ENCODE measurements at places on chromosomes 2 and 18.

GRCh38 chr2:239344857-239345216 is 56.0 kb downstream of the HDAC4 start:
- DNase-seq = no peak

DNA sequence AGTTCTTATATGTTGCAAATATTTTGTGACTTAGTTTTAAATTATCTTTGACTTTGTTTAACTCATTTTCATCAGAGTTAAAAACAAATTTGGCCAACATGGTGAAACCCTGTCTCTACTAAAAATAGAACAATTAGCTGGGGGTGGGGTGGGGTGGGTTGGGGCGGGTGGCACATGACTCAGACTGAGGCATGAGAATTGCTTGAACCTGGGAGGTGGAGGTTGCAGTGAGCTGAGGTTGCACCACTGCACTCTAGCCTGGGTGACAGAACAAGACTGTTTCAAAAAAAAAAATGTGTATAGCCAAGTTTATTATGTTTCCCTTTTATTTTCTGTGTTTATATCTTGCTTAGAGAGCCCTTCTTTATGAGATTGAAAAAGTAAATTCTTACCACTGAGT is 14.2 kb upstream of the LIPG start:
- no peak for DNase-seq

DNA sequence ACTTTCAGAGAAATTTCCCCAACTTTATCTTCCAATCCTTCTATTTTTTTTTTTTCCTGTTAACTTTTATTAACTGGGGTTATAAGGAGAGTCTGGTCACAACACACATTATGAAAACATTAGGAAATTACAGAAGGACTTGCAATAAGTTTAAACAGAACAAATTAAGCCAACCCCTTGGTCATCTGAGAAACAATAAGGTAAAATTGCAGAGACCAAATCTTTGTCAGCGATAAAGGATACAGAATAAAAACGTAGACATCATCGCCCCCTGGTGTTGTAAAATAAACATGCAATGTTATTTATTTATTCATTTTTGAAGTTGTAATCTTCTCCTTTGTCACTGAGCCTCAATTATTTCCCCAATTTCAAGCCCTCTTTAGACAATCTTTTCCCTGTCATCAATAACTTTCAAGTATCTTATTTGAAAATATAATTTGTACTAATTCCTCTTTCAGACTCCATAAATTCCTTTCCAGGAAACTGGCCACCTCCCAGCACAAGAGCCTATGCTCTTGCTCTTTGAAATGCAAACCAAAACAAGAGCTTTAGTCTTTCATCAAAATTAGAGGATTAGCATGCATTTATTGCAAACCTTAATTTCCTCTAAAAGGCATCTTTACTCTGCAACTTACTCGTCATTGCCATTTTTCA is 19.5 kb downstream of the G6PC2 start:
- DNase-seq = no peak

DNA sequence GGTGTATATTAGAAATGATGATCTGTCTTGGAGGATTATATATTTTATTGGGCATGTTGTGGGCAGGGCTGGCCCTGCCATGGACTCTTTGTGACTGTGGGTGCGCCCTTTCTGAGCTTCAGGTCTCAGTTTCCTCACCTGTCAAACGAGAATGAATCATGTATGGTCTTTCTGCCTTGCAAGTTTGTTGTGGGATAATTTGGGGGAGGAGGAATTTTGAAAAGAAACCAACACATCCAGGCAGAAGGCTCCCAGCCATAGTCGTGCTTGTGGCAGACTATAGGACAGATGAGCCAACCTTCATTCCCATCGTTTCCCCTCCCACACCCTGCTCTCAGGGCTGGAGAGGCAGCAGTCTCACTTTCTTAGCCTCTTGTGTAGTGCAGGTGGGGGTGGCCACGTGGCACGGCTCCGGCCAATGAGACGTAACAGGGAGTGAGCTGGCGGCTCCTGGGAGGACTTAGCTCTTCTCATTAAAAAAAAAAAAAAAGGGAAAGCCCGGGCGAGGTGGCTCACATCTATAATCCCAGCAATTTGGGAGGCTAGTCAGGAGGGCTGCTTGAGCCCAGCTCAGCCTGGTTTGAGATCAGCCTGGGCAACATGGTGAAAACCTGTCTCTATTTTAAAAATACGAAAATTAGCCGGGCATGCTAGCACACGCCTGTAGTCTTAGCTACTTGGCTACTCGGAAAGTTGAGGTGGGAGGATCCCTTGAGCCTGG is 63.1 kb downstream of the RHOB start:
- DNase-seq = no peak

DNA sequence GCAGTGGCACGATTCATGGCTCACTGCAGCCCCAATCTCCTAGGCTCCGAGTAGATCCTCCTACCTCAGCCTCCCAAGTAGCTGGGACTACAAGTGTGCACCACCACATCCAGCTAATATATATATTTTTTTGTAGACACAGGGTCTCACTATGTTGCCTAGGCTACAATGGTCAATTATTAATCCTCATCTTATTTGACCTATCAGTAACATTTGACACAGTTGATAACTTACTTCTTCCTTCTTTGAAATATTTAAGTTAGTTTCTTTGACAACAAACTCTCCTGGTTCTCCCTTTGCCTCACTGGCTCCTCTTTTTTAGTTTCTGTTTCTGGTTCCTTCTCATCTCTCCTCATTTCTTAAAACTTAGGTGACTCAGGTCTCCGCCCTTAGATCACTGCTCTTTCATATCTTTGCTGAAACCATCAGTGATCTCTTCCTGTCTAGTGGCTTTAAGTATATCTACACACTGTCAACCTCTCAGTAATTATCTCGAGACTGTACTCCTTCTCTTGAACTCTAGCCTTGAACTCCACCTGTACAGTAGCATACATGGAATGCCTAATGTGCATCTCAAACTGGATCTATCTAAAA is 11.5 kb downstream of the PGAP1 start:
- DNase-seq = no peak

DNA sequence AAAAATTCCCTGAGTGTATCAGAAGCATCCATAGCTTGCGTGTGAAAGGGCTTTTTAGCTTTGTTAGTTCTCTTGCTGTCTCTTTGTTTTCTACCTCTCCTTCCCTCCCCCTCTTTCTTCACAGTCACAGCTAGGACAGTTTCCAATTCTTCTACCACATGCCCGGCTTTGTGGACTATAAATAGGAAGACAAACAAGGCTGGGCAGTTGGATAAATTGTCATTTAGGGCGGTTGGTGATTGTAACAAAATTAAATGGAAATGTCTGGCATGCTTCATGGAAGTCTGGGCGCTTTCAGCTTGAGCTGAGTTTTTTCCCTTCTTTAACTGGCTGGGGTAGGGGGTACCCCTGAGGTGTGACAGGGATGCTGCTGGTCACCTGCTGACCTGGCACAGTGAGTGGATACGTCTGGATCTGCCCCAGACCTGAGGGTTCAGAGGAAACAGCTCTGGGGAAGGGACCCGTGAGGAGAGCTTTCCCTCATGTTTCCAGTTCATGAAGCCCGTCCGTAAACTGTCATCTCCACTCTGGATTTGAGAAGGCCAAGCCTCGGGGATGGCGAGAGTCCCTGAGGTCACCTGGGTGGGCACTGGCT is 29.0 kb upstream of the GIGYF2 start:
- no peak for DNase-seq

DNA sequence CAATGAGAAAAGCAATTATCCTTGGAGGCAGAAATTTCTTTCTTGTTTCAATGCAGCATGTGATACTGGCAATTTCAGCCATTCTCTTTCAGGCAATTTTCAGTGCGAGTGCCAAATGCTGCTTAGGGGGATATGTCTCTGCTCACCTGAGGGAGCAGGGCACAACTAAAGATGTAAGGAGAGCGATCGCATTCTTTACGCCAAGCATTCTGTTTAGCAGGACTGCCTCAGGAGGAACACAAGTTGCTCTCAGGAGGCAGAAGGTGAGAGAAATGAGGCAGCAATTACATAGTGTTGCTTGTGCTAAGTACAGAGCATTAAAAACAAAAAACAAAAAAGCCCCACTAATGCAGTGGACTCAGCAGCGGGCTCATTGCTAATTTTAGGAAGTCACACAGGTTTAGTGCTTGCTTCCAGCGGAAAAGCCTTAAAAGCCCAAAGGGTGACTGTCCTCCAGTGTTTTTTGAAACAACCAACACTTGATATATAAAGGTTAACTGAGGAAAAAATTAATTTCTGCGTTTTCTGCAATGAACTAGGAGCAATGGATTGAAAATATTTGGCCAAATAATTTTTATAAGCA is 116.9 kb downstream of the METTL8 start:
- DNase-seq = no peak

DNA sequence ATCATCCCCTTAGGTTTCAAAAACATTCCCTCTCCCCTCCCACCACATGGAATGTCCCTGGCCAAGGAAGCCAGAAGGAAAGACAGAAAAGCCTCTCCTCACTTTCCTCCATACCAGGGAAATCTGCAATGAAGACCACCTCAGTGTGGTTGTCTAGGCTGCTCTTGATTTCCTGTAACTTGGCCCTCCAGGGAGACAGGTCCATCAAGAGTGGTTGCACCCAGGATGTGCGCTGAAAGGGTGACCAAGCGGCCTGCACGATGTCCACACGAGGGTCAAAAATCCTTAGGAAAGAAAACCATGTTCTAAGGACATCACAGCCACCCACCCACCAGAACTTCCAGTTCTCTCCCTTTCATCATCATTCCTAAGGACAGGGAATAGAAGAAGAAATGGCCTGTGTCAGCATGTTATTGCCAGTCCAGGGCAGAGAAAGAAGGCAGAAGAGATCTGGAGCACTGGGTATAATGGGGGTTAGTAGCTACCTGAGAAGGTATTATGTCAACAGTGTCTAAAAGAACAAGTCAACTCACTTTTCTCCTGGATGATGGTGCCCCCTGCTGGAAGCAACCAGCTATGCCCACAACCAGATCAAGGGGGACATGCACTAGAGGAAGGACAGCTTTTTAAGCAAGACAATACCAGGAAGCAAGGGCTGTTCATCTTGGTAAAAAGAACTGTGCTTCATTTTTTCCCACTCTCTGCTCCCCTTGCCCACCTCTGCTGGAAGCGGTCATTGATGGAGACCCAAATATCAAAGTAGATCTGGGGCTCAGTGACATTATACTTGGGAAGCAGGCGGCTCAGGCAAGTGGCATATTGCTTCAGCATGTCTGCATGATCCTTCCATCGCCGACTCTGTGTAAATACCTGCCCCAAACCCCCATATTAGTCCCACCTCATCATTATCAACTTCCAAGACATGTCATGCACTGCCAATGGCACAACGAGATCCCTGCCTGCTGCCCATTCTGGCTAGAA is 9.3 kb downstream of the GGCX start:
- DNase-seq = peak; percentile 70

All from stimulated activated CD8-positive, alpha-beta memory T cell treated with anti-CD3 and anti-CD28 coated beads, Interleukin-7, amount 100 ng/mL, for 48 hours (primary cell).